Right forelimb (tissue), 1 donor: ENCODE measurements at places on chromosomes 4 and X.

- no peak for DNase-seq
These were observed 46.9 kb downstream of the ANTXR2 start for GRCh38 chr4:80026100-80026499.

GRCh38 chr4:61296144-61296543 is 96.0 kb downstream of the ADGRL3 start:
- DNase-seq, result no peak

GRCh38 chr4:11635342-11635741 is 206.6 kb upstream of the HS3ST1 start:
- no peak for DNase-seq

- DNase-seq, result no peak
These were observed 134.9 kb downstream of the KCTD8 start for GRCh38 chr4:44313702-44314101.

DNA sequence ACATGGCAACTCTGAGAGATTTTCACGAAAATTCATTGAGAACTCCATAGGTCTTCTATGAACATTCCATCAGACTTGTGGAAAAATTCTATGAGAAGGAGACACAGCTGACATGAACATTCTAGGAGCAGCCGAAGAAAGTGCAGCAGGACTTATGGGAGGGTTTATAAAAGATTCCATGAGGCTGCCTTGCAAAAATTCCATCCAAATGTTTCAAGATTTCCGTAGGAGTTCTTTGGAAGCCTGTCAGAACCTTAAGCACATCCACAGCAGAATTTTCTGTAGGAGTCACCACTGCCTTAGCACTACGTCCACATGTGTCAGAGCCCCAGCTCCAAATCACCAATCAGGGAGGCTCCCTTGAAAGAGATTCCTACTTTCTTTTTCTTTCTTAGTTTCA is 67.0 kb upstream of the MSX1 start:
- no peak for DNase-seq

DNA sequence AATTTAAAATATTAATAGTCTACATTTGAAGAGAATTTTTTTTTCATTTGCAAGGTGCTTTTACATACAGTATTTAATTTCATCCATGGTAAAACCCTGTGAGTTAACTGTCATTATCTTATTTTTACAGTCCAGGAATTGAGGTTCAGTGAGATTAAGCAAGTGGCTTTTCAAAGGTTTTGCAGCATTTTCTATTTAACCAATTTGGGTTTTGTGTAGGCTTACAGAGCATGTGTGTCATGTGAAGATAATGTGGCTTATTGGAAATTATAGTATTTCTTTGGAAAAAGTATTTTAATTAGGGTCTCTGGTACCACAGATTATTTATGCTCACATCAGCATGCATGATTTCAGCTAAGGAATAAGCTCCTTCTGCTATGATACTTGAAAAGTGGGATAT is 4.5 kb downstream of the XK start:
- no peak for DNase-seq

GRCh38 chrX:39757971-39758370 is 339.8 kb downstream of the BCOR start:
- DNase-seq, result no peak

DNA sequence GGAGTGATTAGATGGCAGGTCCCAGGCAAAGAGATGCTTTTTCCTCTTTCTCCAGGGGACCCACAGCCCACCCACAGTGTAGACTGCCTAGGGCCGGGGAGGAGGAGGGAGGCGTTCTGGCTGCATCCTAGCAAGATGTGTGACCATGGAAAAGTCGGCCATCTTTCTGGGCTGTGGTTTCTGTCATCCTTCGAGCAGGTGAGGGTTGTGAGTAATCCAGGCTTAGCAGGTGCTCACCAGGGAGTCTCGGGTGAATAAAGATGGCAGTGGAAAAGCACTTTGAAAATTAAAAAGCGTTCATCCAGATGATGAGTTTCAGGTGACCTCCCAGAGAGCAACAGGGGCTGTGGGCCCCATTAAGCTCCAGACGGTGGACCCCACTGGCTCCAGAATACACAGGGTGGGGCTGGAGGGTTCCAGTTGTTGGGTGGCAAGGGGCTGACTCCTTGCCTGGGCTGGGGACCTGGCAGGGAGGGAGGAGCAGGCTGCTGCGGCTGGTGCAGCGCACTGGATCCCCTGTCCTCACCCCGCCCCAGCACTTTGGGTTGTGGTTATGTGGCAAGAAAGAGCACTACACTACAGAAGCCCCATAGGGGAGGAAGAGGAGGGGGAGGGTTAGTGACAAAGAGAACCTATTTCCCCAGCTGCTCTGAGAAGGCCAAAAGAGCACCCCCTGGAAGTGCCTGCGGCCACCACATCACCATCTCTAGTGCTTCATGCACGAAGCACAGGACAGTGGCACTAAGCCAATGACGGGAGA is 23.7 kb downstream of the ELF4 start:
- no peak for DNase-seq

DNA sequence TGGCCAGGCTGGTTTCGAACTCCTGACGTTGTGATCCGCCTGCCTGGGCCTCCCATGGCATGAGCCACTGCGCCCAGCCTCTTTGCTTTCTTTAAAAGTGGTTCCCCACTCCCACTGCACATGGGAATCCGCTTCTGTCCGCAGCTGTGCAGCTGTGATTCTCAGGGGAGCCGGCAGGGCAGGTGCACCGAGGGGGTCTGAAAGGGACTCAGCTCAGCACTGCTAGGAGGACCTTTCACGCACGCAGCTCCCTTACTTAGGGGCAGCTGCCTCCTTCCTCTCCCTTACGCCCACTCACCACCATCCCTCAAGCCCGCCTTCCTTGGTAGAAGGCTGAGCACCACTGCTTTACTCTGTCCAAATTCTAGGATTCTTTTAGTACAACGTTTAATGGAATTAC is 40.4 kb upstream of the CYP4V2 start:
- DNase-seq, result no peak

GRCh38 chrX:70354716-70355115 is 64.8 kb downstream of the KIF4A start:
- peak; percentile 44 for DNase-seq

DNA sequence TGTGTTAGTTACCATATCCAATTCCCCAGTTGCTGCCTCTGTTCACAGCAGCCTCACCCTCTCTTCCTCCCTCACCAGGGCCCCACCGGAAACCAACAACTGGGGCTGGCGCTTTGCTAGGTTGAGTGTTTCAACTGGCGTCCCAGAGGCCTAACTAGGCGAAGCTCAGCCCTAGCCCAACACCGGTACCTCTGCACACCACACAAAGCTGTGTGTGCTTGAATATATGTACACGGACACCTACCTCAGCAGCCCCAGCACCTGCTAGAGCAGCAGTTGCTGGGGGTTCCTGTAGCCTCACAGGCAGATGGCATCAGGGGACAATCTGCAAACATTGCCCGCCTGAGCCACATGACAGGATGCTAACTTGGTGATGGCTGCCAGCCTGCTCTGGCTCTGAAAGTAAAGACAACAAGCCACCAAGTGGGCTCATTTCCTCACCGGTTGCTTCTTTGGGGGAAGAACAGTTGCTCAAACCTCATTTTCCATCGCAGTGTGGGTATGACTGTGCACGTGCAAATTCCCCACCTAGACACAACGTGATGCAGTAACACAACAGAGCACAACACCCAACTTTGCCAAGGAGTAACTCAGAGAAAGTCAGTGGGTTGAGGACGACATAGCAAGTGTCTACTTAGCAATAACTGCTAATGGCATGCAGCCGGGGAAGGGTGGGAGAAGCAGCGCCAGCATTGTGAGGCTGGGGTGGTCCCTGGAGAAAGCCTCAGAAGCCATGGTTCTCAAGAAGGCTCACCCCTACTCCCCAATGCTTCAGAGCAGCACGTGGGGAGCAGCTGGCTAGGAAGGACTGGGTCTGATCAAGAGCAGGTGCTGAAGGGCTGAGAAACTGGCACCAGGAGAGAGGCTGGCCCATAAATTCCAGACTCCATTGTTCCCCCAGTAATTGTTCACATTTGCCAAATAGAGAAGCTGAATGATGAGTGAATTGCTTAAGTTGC is 139.5 kb downstream of the SH3KBP1 start:
- no peak for DNase-seq

DNA sequence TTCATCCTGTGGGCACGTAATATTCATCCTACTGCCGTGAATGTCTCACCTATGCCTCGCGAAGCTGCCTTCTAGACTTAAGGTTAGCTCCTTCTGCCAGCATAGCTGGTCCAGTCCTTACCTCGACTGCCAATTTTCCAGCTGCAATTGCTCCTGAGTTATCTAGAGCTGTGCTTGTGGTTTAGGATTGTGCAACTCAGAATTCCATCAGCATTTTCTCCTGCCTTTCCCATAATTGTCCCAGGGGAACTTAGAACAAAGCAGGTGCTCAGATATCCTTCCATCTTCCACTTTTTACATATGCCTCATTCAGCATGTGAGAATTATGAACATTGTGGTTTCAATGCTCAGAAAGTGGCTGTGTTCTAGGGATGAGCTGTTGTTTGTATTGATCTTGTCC is 131.4 kb upstream of the ADGRL3 start:
- DNase-seq, result no peak

- no peak for DNase-seq
These were observed 25.6 kb upstream of the FHDC1 start for GRCh38 chr4:152910521-152910920.

DNA sequence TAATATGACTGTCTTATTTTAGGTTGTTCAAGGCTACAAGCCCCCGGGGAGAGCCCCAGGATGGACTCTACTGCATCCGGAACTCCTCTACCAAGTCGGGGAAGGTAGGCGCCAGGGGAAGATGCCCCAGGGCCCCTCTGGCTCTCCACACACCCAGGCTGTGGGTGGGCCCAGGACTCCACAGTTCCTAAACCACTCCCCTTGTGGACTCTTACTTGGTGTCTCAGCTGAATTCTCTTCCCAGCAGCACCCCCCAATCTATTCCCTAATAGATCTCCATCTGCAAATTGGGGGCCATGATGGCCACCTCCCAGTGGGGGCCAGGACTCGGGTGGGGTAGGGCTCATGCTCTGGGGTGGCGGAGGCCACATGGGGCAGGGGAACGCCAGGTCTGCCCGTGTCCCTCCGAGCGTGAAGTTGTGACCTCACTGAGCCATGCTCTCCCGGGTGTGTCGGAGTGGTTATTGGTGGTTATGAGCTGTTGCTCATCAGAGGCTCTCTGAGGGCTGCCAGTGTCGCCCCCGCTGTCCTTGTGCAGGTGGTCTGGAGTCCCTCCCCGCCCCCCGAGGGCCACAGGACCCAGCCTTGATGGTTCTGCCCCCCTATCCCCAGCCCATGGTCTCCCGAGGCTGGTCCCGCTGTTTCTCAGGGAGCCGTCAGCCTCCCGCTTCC is 11.2 kb upstream of the ADD1 start:
- peak; percentile 28 for DNase-seq

DNA sequence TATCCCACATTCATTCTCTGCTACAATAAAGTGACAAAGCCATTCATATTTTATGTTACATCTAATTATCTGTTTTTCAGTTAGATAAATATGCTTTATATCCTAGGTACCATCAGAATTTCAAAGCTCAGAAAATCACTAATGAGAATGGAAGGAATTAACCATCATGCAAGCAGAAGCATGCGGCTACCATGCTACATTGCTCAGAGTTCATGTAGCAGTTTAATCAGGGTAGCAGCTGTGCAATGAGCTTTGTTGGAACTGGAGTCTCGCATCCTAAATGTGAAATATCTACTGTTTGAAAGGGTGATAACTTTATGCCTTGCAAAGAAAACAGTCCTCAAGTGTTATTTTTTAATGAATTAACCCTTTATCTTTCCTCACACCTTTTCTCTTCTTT is 77.5 kb downstream of the SNCA start:
- no peak for DNase-seq

- no peak for DNase-seq
These were observed 190.1 kb upstream of the HS3ST1 start for GRCh38 chr4:11618666-11619282.

GRCh38 chrX:69565247-69565815 is 50.6 kb upstream of the EDA start:
- no peak for DNase-seq
